ENCODE measurements at places on chromosomes 16 and 17. TPM values are rescaled to one million over a fixed set of nuclear protein-coding genes. Genes with fewer than 3 reads are reported as not detected.

The FGF11 gene
- 2.1 TPM for total RNA-seq

The TNFRSF13B gene
- not detected for total RNA-seq

The PRKCB gene
- not detected for total RNA-seq

The MT1B gene
- not detected for total RNA-seq

The ATP5PD gene
- 288 TPM for total RNA-seq

The ACSM2A gene
- not detected for total RNA-seq
